Forelimb muscle (tissue), 1 donor: ENCODE measurements at places on chromosomes 5 and 9. TPM values are rescaled to one million over a fixed set of nuclear protein-coding genes. Genes with fewer than 3 reads are reported as not detected.

SMIM23 gene
- not detected for polyA plus RNA-seq

DMGDH gene
- polyA plus RNA-seq = 1.9 TPM

PKD2L2 gene
- 0.83 TPM for polyA plus RNA-seq

CACNA1B gene
- polyA plus RNA-seq = 0.72 TPM

MEF2C gene
- 934 TPM for polyA plus RNA-seq

PDGFRB gene
- polyA plus RNA-seq = 115 TPM

ARL14EPL gene
- not detected for polyA plus RNA-seq

GFI1B gene
- 0.39 TPM for polyA plus RNA-seq

BAAT gene
- polyA plus RNA-seq = 1.7 TPM

ISL1 gene
- polyA plus RNA-seq = 0.08 TPM

GABRA6 gene
- polyA plus RNA-seq = not detected

SPINK13 gene
- 0.33 TPM for polyA plus RNA-seq

PCSK1 gene
- 0.04 TPM for polyA plus RNA-seq
